ENCODE measurements at places on chromosomes 6 and 20. TPM values are rescaled to one million over a fixed set of nuclear protein-coding genes. Genes with fewer than 3 reads are reported as not detected.

C20orf204 gene
- 0.95 TPM for total RNA-seq

CHMP4B gene
- total RNA-seq = 82.3 TPM

GRCh38 chr6:5211492-5211891 lies 49.3 kb downstream of the LYRM4 start:
- DNase-seq = no peak

DNA sequence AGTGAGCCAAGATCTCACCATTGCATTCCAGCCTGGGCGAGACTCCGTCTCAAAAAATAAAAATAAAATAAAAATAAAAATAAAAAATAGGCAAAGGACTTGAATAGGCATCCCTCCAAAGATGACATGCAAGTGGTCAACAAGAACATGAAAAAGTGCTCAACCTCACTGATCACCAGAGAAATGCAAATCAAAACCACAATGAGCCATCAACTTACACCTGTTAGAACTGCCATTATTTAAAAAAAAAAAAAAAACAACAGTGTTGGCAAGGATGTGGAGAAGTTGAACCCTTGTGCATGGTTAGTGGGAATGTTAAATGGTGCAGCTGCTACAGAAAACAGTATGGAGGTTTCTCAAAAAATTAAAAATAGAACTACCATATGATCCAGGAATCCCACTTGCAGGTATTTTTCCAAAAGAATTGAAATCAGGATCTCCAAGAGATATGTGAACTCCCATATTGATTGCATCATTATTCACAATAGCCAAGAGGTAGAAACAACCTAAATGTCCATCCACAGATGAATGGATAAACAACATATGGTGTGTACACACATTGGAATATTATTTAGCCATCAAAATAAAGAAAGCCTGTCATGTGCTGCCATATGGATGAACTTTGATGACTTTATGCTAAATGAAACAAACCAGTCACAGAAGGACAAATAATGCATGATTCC lies 2.8 kb downstream of the C20orf203 start:
- no peak for DNase-seq

DNA sequence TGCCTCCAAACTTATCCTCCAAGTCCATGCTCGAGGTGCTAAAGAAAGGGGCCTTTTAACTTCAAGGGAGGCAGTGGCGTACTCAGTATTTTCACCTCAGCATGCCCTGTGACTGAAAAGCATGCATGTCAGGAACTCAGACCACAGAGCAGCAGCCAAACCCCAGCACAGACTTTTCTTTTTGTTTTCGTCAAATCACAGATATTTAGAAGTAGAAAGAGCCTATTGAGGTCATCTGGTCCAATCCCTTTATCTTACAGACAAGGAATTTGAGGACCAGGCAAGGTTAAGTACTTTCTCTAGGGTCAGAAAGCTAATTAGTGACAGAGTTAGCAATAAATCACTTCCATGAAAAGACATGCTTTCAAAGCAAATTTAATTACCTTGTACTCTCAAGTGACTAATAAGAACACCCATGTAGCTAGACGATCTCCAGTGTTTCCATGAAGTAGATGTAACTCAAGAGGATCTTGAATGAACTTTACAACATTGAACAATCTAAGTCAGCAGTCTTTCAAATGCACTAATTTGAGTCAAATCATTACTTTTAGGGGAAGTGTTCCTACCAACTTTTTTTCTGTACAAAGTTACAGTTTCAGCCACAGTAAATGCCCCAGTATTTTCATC lies 35.9 kb downstream of the MOXD1 start:
- DNase-seq = no peak

DNA sequence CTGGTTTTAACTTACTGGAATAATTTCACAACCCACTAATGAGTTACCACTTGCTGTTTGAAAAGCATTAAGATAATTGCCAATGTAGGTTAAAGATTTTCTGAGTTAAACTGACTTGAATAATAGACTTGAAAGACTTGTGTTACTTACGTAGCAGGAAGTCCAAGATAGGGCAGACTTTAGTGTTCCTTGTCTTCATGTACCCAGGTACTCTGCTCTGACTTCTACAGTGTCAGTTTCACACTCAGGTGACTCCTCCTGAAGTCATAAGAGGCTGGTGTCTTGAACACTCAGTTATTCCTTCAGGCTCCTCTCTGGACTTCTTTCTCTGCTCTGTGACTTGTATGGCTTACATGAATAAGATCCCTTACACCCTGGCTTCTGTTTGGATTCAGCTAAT lies 76.3 kb upstream of the SGK1 start:
- no peak for DNase-seq

- DNase-seq = no peak
Observed at GRCh38 chr20:41560970-41561369, 57.2 kb downstream of the CHD6 start.

DNA sequence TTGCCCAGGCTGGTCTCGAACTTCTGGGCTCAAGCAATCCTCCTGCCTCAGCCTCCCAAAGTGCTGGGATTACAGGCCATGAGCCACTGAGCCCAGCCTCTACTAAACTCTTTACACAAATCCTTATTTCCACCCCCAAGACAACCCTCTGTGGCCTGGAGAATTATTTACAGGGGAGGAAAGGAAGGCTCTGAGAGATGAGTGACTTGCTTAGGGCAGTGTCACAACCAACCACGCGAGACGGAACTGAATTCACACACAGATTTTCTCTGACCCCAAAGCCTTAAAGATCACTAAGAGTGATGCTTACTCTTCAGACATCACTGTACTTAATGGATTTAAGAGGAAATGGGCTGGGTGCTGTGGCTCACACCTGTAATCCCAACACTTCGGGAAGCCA lies 86.2 kb downstream of the RIPOR3 start:
- no peak for DNase-seq

Data from MG63 (cell line).